ENCODE measurements at places on chromosomes 2 and 18.

DNA sequence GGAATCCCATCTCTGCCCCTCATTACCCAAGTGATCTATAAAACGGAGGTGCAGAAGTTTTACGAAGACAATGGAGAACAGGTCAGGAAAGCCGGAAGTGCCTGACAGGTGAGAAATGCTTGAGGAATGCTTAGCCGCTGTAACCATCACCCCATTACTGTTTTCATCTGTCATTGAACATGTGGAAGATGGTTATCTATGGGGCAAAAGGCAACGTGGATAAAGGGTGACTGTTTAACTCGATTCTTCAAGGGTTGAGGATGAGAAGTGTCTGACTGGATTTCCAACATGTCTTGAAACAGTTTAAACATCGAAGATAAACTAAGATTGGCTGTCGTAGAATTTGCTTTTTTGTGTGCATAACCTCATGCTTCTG lies 17.3 kb downstream of the HK2 start:
- DNase-seq, result no peak

DNA sequence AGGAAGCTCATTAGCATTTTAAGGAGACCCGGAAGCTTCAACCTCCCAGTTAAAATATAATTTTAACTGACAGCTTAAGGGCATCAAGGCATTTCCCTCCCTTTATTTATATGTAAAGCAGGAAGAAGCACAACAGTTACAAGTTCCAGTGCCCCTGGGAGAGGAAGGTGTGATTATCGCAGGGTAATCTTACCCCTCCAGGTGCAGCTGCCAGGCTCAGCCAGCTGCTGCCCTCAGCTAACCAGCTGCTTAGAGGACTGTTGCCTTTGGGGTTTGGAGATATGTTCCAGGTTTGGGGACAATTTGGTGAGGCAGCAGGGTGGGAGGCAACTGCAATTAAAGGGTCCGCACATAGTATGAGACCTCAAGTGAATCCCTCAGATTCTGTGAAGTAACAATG lies 55.3 kb upstream of the SETBP1 start:
- DNase-seq, result peak; percentile 30

DNA sequence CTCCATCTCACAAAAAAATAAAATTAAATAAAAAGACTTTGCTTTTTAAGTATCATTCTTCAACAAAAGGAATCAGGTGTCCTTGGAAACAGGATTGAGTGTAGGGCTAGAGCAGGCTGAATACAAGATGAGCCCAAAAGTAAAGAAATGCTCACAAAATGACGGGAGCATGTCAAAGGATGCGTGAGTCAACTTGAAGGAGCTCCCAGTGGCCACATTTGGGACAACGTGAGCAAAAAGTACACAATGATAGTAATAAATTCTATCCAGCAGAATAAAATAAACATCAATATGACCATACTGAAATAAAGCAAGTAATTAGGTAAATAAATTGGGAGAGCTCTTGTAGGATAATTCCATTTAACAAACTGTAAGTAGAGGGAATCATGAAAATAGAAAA lies 220.7 kb downstream of the PHLPP1 start:
- DNase-seq, result no peak

DNA sequence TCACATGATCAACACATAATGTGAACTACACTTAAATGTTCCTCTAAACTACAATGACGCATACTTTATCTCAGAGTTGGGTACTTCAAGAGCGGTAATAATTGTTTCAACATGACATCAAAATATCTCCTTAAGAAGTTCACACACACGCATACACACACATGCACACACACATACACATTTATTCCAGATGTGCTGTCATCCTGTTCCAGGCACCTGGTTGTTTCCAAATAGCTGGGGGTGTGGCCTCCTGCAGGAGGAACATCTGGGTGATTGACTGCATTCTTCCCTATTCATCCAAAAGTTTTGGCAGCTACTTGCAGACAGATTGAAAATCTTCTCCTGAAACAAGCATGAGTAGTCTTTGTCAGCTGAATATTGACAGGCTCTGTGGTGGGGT lies 37.9 kb upstream of the PIK3C3 start:
- no peak for DNase-seq

DNA sequence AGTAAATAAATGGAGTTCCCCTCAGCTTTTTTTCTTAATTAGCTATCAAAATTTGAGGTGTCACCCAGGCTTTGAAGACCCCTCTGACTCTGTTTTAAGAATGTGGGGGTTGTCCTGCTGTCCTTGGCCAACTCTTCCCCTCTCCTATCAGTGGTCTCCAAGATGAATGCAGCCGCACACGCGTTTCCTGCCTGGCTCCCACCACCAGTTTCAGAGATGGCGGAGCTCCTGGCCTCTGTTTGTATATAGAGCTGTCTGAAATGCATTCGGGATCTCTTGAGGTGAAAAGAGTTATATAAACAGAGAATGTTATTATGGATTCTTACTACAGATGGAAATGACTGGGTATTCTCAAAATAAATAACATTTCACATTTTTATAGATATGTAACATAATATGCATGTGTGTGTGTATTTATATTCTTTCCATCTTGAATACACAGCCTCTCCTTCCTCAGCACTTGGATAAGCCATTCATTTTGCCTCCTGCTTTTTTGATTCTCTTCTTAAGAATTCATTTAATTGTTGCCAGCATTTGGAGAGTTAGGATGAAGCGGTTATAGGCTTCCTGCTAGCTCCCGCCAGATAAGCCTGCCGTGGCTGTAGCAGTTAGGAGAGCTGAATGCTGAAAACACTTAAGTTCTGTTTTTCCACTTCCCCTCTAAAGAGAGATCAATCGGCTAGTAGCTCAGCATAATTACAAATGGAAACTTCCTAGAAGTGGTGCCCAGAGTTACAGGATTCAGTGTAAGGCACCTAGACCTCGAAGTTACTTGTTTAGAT lies 659.3 kb upstream of the FANCL start:
- DNase-seq, result no peak

DNA sequence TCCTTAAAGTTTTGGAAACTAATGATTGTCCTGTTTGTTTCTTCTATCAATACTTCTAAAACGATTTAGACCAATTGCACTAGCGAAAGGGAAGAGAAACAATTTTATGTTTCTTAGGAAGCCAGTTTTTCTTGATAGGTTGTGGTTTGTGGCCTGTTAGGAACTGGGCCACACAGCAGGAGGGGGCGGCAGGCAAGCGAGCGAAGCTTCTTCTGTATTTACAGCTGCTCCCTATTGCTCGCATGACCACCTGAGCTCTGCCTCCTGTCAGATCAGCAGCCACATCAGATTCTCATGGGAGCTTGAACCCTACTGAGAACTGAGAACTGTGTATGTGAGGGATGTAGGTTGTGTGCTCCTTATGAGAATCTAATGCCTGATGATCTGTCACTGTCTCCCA lies 201.5 kb upstream of the PXDN start:
- DNase-seq, result no peak

GRCh38 chr2:98078701-98079100 lies 8.3 kb upstream of the VWA3B start:
- no peak for DNase-seq

GRCh38 chr18:75227535-75228296 lies 17.1 kb downstream of the TSHZ1 start:
- no peak for DNase-seq

DNA sequence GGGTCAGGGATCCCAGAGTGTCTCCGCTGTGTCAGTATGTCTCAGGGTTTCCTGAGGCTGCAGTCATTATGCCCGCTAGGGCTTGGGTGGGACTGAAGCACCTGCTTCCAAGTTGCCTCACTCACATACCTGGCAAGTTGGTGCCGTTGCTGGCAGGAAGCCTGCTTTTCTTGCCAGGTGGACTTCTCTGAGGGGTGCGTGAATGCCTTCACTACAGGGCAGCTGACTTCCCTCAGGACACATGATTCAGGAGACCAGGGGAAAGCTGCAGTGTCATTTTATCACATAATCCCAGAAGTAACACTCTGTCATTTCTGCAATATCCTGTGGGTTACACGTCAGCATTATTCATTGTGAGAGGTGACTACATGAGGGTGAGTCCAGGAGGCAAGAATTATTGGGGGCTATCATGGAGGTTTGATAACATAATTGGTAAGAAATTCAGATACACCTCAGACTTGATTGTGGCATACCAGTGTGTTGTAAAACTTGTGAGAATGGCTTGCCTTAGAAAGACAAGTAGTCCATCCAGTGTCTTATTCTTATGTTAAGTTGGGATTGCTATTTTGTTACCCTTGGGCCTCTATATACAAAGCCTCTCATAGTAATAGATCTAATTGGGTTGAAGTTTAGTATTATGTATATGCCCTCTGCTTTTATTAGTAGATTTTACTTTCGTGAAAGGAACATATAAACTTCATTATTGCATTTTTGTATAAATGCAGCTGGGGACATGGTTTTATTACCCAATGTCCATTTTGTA lies 44.1 kb downstream of the NEDD4L start:
- DNase-seq, result no peak

Data from NCI-H187 treated with DMSO at 0.1 percent for 48 hours (cell line).